ENCODE measurements at places on chromosomes 11 and 22. TPM values are rescaled to one million over a fixed set of nuclear protein-coding genes. Genes with fewer than 3 reads are reported as not detected.

DNA sequence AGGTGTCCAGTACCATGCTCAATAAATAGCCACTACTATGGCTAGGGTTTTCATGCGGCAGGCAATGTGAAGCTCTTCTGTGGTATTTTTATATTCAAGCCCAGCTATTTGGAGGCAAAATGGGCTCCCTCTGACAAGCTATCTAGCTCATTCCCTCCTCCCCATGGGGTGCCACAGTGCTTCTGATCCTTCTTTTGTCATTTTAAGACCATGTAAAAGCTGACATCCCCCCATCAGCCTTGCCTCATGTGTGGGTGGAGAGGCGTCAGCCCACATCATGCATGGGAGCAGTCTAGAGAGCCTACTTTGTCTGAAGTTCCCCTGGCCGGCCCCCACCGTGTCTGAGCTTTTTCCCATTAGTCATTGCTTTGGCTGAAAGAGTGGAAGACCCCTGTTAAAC lies 59.8 kb downstream of the NAV2 start:
- no peaks in the 10 kb centered on the region for H3K36me3 ChIP-seq
- no peaks in the 10 kb centered on the region for H3K4me1 ChIP-seq

- no peak overlapping the region for H3K4me3 ChIP-seq
- no peaks in the 10 kb centered on the region for H3K4me1 ChIP-seq
- H3K36me3 ChIP-seq = no peaks in the 10 kb centered on the region
- no peak overlapping the region for H3K27ac ChIP-seq
Measured at GRCh38 chr11:21635394-21636145, 557.3 kb upstream of the ANO5 start.

DNA sequence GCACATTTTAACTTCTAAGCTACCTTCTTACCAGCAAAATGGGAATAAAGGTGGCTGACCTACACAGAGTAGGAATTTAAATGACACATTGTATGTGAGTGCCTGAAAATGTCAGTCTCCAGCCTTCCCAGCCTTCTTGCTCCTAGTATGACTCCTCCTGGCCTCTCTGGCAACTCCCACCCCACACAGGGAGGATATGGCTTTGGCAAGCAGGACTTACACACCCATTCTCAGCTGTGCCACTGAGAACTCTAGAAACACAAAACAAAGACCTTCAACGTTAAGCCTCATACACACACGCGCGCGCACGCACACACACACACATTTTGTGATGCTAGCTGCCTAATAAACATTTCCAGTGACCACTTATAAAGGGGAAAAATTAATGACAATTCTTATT lies 65.8 kb downstream of the PACSIN2 start:
- H3K4me3 ChIP-seq = no peak overlapping the region
- no peaks in the 10 kb centered on the region for H3K36me3 ChIP-seq
- no peak overlapping the region for H3K27ac ChIP-seq
- H3K27me3 ChIP-seq = no peaks in the 10 kb centered on the region
- H3K4me1 ChIP-seq = peaks cover 18% of the 10 kb centered on the region

DNA sequence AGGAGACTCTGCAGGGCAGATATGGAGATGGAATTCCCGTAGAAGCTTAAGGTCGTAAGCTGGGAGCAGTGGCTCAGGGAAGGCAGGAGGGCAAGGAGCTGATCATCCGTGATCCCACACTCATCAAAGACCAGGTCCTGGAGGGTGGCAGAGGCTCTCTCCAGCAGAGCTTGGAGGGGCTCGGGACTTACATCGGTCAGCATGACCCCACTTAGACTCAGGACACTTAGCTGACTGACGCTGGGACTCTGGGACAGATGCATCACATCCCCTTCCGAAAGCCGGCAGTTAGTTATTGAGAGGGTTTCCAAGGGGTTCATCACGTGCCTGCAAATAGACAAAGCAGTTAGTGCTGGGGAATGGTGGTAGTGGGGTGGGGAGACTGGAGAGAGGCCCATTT lies 10.7 kb downstream of the PRAME start:
- H3K4me3 ChIP-seq = no peak overlapping the region
- no peaks in the 10 kb centered on the region for H3K27me3 ChIP-seq
- no peak for DNase-seq
- H3K27ac ChIP-seq = no peak overlapping the region
- H3K36me3 ChIP-seq = no peaks in the 10 kb centered on the region
- H3K4me1 ChIP-seq = no peaks in the 10 kb centered on the region

DNA sequence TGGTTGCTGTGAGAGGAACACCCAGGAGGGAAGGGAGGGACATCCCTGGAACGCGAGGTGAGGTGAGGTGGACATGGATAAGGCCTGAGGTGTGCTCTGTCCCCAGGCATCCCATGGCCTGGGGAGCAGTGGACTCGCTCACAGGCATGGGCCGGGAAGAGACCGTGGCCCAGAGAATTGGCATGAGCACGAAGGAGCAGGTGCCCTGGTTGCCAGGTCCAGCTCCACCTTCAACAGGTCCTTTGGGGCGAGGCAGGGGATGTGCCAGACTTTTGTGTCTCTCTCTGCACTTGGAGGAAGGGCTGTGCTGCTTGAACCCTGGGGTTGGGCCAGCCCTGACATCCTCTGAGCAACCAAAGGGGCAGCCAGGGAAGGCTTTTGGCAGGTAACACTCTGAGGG lies 21.5 kb downstream of the MUC6 start:
- no peak overlapping the region for H3K27ac ChIP-seq
- no peaks in the 10 kb centered on the region for H3K27me3 ChIP-seq
- no peaks in the 10 kb centered on the region for H3K36me3 ChIP-seq
- no peak overlapping the region for H3K4me3 ChIP-seq
- H3K4me1 ChIP-seq = no peaks in the 10 kb centered on the region

DNA sequence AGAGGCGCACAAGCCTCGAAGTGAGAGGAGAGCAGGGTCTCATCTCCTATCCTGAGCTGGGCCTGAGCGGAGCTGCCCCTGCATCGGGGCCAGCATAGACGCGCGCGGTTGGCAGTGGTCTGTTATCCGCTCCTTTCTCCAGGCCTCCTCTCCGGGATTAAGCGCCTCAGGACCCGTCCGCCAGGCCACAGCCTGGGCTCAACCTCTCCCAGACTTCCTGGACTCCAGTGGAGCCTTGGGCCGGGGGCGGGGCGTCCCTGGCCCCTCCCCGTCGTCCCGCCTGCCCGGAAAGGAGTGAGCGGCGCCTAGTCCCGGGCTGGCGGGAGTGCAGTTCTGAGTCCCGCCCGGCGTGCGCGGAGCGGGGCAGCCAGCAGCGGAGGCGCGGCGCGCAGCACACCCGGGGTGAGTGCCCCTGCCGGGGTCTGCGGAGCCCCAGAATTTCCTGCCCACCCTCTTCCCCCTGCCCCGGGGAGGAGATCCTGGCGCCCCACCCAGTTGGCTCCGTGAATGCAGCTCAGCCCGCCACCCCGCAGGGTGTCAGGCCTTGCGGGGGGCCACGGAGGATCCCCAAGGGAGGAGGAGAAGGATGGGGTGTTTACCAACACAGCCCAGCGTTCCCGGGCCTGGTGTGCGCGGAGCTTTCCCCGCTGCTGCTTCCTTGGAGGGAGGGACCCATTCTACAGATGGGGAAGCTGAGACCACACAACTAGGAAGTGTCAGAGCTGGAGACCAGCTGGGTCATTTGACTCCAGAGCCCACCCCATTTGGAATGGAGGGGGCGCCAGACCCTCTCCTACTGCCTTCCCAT lies at the start of gene TCIRG1:
TCIRG1 (plus strand) TSS at position 308 of the 808 bp plus-strand sequence. CDS start 2,247 bp downstream, outside the sequence.
- no peaks in the 10 kb centered on the region for H3K27me3 ChIP-seq
- no peaks in the 10 kb centered on the region for H3K36me3 ChIP-seq
- DNase-seq = peak; percentile 88
- H3K4me1 ChIP-seq = peaks cover 14% of the 10 kb centered on the region
- H3K27ac ChIP-seq = peak within 1 kb of the TSS; percentile 84

DNA sequence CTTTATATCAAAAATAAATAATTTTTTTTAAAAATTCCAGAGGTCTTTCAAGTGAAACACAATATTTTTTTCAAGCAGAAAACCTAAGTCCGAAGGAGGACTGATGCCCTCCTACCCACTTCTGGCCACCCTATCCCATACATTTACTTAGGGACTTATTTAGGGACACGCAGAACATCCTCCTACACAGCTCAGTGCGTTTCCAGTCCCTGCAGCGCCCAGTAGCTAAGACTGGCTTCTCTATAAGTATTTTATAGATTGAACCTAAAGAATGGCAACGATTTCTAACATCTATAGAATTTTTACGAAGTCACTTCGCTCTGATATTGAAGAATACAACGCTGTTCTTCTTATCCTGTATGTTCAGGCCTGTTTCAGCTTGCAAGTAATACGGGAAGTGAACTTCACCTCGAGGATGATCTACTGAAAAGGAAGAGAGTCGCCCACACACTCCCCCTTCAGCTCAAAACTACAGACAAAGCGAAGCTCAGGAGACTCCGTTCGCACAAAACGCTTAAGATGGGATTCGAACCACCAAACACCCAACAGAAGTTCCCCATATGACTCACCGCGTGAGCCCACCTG lies 328 bp downstream of the CHEK2 start:
- H3K36me3 ChIP-seq = no peaks in the 10 kb centered on the region
- H3K4me1 ChIP-seq = no peaks in the 10 kb centered on the region
- no peak for DNase-seq
- peak overlapping the region; percentile 98 for H3K4me3 ChIP-seq
- no peak overlapping the region for H3K27ac ChIP-seq
- no peaks in the 10 kb centered on the region for H3K27me3 ChIP-seq

- no peak overlapping the region for H3K27ac ChIP-seq
- H3K36me3 ChIP-seq = no peaks in the 10 kb centered on the region
- H3K27me3 ChIP-seq = no peaks in the 10 kb centered on the region
- no peak for DNase-seq
- H3K4me3 ChIP-seq = no peak overlapping the region
- H3K4me1 ChIP-seq = no peaks in the 10 kb centered on the region
Measured at GRCh38 chr11:93840981-93841380, 9.4 kb downstream of the VSTM5 start.

- H3K36me3 ChIP-seq = no peaks in the 10 kb centered on the region
- H3K4me1 ChIP-seq = no peaks in the 10 kb centered on the region
- H3K4me3 ChIP-seq = no peak overlapping the region
- H3K27ac ChIP-seq = no peak overlapping the region
- no peaks in the 10 kb centered on the region for H3K27me3 ChIP-seq
- DNase-seq = no peak
Measured at GRCh38 chr11:60482361-60482760, 10.2 kb upstream of the MS4A12 start.

DNA sequence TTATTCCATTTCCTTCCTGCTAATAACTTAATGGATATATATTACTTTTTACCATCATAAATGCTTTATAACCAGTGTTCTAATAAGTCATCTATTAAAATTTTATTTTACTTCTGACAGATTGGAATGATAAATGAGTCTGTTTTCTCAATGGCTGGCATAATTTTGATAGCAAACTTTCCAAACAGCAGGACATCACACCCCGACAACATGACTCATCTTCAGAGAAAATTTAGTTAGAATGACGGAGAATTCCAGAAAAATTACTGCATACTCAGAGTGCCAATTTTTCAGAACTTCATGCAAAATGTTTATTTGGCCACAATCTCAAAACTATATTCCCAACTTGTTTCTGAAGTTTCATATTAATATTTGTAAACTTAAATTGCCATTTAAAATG lies 174.4 kb downstream of the SWAP70 start:
- no peak overlapping the region for H3K27ac ChIP-seq
- H3K36me3 ChIP-seq = no peaks in the 10 kb centered on the region
- H3K4me3 ChIP-seq = no peak overlapping the region
- no peaks in the 10 kb centered on the region for H3K4me1 ChIP-seq
- DNase-seq = no peak

Gene MFNG
- 11.1 TPM for total RNA-seq

Gene HEPACAM
- 0.10 TPM for total RNA-seq

DNA sequence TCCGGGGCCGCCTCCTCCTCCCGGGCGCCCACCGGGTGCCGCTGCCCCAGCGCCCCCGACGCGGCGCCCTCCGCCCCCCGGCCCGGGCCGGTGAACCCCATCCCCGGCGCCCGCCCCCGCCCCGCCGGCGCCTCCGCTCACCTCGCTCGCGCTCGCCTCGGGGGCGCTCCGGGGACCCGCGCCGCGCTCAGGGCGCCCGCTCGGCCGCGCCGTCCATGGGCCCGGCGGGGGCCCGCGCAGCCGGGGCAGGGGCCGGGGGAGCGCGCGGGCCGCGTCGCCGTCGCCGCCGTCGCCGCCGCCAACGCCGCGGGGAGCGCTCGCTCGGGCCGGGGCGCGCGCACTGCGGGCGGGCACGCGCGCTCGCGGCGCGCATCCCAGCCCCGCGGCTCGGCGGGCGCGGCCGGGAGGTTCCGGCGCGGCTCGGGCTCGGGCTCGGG lies 293 bp downstream of the DUSP8 start:
- DNase-seq = no peak
- no peaks in the 10 kb centered on the region for H3K36me3 ChIP-seq
- peak overlapping the region; percentile 41 for H3K4me3 ChIP-seq
- no peaks in the 10 kb centered on the region for H3K4me1 ChIP-seq
- peak overlapping the region; percentile 52 for H3K27ac ChIP-seq

Gene KRTAP5-2
- not detected for total RNA-seq

Gene HTR3B
- not detected for total RNA-seq

DNA sequence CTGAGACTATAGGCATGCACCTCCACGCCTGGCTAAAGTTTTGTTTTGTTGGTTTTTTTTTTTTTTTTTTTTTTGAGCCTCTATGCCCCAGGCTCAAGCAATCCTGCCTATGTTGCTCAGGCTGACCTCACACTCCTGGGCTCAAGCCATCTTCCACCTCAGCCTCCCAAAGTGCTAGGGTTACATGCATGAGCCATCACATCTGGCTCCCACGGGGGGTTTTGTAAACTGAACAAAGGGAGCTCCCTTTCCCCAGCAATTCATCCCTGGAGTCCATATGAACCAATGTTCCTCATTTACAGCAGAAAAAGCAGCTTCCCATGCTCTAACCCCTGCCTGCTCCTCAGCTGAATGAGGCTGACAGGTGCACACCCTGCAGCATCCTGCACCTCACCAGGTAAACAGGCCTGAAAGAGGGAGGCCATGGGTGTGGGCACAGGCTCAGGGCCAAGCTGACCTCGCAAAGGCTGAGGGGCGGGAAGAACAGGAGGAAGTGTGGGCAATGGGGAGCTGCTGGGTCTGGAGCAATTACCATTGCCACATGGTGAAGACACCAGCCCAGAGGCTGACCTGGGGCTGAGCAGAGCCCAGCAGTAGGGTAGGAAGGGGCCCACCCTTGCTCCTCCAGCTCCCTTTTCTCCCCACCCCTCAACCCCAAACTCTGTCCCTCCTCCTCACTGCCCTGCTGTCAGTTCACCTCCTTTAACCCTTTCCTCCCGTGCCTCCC lies 58.2 kb downstream of the RBX1 start:
- H3K27ac ChIP-seq = no peak overlapping the region
- H3K4me1 ChIP-seq = no peaks in the 10 kb centered on the region
- H3K4me3 ChIP-seq = no peak overlapping the region
- H3K36me3 ChIP-seq = no peaks in the 10 kb centered on the region
- no peaks in the 10 kb centered on the region for H3K27me3 ChIP-seq

Gene GAL
- not detected for total RNA-seq

Measured in ovary (tissue), 10 donors.